ENCODE measurements at places on chromosomes 12 and 14.
A peak's percentile ranks its signal among the peaks of the same experiment; 100 is the strongest.

- DNase-seq: no peak
Observed at GRCh38 chr12:65911321-65911720, 87.0 kb downstream of the HMGA2 start.

DNA sequence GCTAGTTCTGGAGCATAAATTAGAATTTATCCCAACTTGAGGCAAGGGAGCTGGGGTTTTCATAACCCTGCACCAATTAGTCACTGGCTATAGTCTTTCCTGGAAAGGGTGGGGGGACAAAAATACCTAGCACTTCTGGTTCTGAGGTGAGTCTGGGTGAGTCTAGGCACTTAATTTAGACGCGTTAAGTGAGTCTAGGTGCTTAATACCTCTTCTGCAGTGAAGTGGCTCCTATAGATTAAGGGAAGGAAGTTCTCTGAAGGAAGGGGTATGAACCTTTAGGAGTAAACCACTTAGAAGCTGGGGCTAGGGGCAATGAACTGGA, 251.7 kb downstream of the EFCAB11 start:
- DNase-seq: no peak

GRCh38 chr14:51715742-51716141, 64.0 kb downstream of the FRMD6 start:
- no peak for DNase-seq

DNA sequence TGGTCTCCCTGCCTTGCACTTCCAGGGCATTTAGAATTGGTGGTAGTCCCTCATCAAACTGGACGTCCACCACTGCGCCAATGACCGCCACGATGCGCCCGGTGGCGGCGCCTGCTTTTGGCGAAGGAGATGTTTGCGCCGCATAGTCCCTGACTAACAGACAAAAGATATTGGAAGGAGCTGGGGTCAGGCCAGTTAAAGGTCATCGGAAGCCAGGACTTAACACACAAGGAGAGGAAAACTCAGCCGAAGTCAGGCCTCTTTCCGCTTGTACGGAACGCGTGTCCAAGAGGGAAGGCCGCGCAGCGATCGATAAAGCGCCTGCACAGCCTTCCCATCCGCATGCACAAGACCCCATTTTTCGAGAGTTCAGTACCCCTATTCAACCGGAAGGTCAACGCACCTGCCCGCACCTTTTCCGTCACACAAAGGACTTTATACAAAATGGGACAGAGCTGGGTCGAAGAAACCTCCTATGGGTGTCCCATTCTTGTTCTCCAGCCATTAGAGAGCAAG, 525 bp downstream of the ATP5F1B start:
- no peak for DNase-seq

- no peak for DNase-seq
Observed at GRCh38 chr12:79857675-79858074, 77.2 kb downstream of the PPP1R12A start.

GRCh38 chr12:101165319-101165718, 44.7 kb downstream of the SLC5A8 start:
- DNase-seq: no peak

- DNase-seq: no peak
Observed at GRCh38 chr14:52551696-52552062, 626 bp downstream of the TXNDC16 start.

DNA sequence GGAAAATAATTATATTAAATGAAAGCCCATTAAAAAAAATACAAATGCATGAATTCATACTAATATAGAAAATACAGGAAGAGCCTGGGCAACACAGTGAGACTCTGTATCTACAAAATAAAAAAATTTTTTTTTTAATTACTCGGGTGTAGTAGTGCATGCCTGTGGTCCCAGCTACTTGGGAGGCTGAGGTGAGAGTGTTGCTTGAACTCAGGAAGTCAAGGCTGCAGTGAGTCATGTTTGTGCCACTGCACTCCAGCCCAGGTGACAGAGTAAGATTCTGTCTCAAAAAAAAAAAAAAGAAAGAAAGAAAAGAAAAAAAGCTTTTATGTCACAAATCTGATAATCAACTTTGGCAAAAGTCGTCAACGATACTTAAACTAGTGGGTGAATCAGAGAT, 80.6 kb upstream of the PLEKHA5 start:
- DNase-seq: no peak

DNA sequence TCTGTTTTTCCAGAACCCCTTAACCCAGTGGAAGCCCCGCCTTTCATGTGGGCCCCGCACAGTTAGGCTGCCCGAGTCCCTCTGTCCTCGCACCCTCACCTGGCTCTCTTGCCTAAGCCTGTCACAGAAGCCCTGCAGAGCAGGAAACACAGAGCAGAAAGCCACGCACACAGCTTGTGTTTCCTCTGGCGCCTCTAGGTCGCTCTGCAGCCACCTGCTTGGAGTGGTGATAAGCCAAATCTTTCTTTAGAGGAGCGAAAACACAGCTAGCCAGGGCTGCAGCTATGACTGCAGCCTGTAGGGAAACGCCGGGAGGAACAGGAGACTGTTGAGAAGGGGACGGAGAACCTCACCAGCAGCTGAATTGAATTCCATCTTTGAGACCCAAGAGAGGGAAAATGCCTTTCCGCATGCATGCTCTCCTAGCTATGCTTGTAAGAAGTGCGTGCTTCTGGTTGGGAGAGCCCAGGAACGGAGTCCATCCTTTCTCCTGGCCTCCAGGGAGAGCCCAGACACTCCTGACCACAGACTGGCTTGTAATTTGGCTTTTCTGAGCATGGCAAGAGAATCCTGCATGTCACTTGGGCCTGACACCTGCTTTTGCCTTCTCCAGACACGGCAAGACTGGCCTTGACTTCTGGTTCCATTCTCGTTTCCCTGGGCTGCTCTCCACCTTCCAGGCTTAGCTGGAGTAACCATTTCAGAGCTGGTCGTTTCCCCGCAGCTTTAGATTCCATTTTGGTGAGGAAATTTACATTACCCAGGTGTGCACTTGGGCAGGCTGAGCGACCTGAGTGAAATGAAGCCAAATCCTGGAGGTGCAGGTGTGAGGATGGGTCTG, 301.6 kb downstream of the CACNA1C start:
- DNase-seq: no peak

- no peak for DNase-seq
Observed at GRCh38 chr14:74133833-74134481, 49.2 kb downstream of the LIN52 start.

- DNase-seq: no peak
Observed at GRCh38 chr14:59085207-59085739, 103.2 kb upstream of the DAAM1 start.

DNA sequence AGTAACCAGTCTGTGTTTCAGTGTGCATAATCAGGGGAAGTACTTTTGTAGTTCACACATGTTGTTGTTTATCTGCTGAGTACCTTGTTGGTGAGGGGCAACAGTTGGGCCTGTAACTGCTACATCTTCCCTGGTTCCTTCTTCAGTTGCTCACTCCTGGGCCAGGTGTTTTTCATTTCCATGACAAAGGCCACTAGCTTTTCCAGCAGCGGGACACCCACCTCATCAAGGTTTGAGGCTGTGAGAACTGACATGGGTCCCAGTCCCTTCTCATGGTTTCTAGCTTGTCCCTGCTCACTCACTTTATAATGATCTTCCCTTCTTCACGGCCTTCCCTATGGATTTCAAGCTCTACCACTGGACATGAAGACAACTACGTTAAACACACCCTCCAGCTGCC, 1.5 kb upstream of the NOXRED1 start:
- no peak for DNase-seq

DNA sequence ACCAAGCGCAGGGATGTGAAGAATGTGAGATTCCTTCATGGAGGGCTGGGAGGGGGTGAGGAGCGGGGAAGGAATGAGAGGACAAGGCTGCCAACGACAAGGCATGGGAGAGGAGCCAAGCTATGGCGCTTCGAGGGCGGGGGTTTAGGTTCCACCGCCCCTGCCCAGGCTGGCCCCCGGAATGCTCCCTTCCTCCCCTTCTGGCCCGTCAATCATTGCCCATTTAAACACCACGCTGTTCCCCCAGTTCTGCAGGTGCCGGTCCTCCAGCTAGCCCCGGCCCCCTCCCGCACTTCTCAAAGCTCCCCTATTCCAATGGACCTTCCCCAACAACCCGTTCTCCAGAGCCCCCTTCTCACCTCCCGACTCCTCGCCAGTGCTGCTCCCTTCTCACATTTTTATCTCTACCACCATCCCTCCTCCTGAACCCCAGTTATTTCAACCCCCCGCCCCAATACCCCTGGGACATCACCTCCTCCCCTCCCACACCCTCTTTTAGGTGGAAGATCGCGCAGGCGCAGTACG, 428 bp downstream of the RNF41 start:
- no peak for DNase-seq

DNA sequence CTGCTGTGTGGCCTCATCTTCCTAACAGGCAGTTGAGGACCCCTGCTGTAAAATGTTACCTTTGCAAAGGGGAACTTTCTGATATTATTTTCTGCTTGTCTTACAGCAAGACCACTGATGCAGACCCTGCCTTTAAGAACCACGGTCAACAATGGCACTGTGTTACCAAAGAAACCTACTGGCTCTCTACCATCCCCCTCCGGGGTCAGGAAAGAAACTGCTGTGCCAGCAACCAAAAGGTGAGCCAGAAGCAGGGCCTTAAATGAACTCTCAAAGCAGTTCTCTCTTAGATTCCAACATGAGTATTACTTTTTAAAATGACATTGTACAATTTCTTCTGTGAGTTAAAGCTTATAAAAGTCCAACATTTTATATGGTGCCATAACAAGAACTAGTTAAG, 72.2 kb downstream of the EML1 start:
- DNase-seq: no peak

DNA sequence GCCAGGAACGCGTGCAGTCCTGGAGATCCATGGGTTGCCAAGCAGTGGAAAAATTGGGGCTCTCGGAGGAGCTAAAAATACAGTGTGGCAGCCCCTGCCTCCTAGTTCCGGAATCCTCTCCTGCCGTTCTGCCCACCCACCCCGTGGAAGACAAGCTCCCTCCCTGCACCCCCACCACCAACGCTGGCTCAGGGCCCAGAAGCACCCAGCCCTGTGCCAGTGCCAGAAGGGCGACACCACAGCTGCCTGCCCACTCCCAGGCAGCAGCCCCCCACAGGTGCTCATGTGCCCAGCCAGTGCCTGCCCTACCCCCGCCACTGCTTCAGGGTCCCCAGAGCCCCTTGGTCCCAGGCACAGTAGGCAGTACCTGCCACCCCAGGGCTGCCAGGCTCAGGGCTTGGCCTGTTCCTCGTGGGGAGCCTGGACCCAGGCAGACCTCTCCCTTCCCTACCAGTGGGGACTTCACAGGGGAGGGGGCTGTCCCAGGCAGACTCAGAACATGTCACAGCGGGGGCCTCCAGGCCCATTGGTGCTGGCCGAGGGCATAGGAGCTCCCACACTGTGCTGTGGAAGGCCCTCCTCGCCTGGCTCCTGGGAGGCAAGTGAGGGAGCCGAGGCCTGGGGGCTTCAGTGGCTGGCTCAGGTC, 7.4 kb downstream of the INF2 start:
- DNase-seq: no peak

DNA sequence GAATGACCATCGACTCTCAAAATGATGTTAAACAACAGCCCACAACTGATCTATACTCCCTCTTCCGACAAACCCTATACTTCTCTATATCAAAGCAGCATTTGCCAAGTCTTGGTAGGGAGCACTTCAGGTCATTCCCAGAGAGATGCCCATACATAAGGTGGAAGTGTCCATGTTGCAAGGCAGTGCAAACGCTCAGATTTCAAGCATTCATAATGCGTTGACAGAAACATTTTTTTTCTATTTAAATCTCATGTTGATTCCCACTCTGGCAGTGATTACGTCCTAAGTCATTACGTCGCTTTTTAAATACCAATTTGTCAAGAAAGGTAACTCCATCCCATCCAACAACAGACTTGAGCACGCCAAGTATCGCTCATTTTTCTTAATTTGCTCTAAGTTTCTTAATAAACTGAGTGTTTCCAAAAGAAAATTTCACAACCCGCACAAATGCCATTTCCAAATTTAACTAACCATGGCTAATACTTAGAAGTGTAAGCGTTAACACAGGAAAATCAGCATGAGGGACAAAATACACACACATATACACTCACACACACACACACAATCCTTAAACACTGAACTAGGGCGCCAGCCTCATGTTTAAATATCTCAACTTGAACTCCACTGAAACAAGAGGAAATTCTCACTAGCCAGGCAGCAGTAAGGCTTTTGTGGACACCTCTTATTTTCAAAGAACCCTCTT, 1.1 kb downstream of the GXYLT1 start:
- DNase-seq: no peak

- no peak for DNase-seq
Observed at GRCh38 chr14:65224799-65225198, 122.5 kb upstream of the MAX start.

DNA sequence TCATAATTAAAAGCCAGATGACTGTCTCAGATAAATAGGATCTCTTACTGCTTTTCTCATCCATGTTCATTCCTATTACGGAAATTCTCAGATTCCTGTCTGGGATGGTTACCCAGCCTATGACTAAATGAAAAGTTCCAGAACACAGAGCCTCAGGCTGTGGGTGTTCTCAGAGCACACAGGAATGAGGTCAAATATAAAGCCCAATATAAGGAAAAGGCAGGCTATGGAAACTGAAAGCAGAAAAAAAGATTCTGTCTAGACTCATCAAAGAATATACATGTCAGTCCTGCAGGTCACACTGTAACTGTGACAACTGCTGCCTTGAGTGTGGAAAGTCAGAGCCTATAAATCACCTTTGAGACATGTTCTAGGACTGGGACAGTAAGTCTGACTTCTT, 64.3 kb downstream of the DCAF5 start:
- DNase-seq: no peak

- peak; percentile 29 for DNase-seq
Observed at GRCh38 chr12:26122681-26123481, 2.0 kb downstream of the BHLHE41 start.

DNA sequence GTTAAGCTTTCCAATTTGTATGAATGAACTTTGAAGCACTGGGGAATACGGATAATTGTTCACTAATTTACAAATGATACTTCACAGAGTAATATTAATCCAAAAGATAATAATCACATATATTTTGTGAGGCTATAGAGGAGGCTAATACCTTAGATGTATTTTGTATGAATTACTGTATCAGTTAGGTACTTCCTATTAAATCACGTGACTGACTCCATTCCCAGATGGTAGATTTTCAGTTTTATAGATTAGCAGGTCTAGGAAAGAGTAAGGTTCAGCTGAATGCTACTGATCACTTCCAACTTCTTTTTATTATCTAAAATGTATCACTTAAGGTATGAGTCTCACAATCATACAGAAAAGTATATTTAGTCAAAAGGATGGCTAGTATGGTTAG, 133.6 kb downstream of the PDE3A start:
- no peak for DNase-seq

DNA sequence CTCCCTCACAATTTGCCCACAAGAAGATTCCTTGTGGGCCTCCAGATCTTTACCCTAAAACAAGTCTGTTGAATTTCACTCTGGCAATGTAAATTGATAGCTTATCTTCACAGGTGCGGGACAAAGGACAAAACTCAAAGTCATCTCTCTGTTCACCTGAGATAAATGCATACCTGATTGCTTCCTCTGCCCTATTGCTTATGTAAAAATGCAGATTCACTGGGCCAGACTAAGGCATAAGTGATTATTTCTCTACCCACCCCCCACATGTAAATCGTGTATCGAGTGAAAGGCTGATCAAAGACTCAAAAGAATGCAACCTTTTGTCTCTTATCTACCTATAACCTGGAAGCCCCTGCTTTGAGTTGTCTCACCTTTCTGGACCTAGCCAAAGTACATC, 316.8 kb downstream of the SSPN start:
- DNase-seq: no peak

All from 8988T (cell line).